ENCODE measurements at places on chromosomes 11 and 22.

- DNase-seq = no peak
These were observed 23.6 kb downstream of the XRRA1 start for GRCh38 chr11:74925281-74925680.

GRCh38 chr11:61698173-61698948 lies 18.2 kb downstream of the DAGLA start:
- no peak for DNase-seq

- no peak for DNase-seq
These were observed 8.4 kb upstream of the MMP12 start for GRCh38 chr11:102883141-102883540.

DNA sequence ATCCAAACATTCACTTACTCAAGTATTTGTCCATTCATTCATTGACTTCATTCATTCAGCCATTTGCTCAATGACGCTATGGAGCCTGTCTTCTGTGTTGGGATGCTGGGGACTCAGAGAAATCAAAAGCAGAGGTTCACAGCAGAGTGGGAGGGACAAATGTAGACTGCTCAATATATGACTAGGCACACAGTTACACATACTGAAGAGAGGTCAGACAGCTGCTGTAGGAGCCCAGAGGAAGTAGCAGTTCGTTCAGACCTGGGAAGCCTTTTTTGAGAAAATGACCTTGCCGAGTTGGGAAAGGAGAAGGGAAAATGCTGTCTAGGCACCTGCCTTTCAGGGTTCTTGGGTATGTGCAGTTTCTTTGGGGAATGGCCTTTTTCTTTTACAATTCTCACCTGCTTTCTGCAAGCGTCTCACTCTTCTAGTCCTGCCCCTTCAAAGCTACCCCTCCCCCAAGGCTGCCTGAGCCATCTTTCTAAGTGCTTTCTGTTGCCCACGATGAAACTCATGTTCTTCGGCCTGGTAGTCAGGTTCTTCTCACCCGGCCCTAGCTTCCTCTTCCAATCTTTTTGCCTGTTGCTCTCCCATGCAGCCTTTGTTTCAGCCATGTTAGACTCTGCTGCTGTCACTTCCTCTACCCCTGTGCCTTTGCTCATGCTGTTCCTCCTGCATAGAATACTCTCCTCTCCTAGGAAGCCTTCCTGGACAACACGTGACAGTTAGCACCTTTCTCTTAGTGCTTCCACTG lies 4.2 kb upstream of the UVRAG start:
- no peak for DNase-seq

GRCh38 chr22:48585916-48586798 lies 1241.5 kb downstream of the BRD1 start:
- peak; percentile 32 for DNase-seq

GRCh38 chr11:2795491-2795991 lies 90.0 kb downstream of the CDKN1C start:
- peak; percentile 9 for DNase-seq

DNA sequence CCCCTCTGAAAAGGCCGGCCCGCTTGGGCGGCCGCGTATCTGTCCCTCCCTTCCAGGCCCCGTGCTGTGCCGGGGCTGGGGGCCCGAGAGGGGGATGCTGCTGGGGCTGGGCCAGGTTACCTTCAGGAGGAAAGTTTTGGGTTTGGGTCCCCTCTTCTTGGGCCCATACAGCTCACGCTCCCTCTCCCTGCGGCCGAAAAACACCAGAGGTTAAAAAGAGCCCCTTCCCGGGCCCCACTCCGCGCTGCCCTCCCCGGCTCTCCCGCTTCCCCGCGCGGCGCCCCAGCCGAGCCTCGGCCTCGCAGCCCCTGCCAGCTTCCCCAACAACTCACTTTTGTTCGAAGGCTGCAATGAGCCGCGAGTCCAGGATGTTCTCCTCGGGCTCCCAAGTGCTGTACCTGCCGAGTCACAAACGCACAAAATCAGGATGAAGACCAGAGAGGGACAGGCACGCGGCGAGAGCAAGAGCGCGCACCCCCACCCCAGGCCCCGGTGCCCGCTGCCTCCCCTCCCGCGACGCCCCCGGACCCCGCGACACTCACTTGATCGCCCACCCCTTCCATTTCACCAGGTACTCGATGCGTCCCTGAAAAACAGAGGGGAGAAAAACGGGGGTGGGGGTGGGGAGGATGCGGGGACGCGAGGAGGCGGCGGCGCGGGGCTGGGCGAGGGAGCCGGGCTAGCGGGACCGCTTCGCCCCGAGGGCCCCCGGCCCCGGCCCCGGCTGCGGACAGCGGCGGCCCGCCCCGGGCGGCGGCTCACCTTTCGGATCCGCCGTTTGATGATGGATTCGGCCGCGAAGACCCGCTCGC lies 450 bp downstream of the CBX6 start:
- no peak for DNase-seq

GRCh38 chr11:100816823-100817222 lies 129.7 kb downstream of the ARHGAP42 start:
- DNase-seq = no peak

DNA sequence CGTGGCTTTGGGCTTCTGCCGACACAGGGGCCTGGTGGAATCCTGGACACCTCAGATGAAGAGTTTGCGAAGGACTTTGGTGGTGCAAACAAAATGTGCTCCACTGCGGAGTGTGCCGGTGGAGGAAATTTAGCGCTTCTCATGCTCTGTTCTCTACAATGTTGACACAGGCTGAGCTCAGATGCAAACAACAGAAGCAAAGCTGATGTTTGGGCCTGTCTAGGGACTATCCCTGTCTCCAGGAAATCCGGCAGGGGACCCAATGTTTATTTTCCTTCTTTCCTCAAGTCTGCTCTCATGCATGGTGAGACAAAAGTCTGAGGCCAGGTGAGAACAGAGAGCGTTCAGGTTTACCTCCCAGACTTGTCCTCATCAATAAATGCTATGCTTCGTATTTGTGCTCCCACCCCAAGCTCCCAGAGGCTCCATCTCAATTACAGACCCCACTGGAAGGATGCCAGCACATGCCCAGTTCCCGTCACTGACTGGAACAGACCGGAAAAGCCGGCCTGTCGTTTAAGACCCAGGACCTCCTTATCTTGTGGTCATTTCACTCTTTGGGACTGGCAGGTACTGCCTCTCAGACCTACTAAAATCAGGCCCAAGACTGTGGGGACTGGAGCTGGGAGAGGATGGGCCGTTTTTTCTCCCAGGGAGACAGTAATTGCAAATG lies 105.7 kb upstream of the B3GAT1 start:
- DNase-seq = peak; percentile 5

- DNase-seq = no peak
These were observed 159.2 kb downstream of the MSANTD4 start for GRCh38 chr11:105862736-105863367.

DNA sequence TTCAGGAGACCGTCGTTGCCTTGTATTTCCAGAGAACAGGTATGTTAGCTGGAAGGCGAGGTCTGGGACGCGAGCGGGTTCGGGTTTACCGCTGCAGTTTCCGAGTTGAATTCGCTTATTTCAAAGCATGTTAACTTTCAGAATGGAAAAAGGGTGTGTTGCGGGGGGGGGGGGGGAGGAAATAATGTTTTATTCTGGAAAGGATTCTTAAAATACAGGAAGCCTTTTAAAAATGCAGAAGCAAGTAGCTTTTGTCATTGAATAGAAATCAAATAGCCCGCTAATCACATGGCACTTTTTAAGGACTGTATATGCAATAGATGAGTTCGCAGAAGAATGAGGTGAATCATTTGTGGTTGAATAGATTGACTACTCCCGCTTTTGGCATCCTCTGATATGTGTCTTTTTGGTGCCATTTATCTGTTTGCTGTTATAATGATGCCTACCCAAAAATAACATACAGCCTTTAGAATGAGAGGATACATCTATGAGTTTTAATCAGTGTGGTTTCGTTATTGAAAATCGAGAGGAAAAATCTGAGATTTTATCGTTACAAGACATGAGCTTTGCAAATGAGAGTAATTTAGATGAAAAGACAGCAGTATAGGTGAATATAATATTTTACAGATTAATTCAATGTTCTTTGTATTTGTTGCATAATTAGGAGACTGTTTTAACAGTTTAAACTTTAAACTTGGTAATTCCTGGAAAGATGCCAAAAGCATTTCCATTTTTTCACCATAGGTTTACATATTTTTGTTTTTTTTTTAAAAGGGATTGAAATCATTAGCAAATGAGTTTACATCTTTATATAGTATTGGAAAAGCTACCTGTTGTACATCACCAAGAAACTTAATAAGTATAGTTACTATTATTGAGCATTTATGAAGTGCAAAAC lies 1.7 kb downstream of the PDE3B start:
- no peak for DNase-seq

- no peak for DNase-seq
These were observed 151.1 kb upstream of the CHORDC1 start for GRCh38 chr11:90373971-90374370.

DNA sequence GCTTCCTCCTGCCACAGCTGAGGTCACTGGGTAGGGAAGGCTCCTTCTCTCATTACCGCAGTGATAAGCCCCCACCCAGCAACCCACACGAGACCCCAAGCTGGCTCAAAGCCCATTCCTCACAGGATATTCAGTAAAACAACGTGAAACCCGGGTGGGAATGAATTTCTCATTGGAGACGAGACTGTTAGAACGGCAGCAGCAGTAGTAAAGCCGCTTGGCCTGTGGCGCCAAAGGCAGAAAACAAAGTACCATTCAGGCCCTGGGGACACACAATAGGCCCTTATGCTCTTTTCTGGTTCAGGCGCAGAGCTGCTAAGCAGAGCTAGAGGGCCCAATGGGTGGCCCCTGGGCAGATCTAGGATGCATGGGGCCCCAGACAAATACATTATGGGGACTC lies 45.3 kb downstream of the PC start:
- no peak for DNase-seq

DNA sequence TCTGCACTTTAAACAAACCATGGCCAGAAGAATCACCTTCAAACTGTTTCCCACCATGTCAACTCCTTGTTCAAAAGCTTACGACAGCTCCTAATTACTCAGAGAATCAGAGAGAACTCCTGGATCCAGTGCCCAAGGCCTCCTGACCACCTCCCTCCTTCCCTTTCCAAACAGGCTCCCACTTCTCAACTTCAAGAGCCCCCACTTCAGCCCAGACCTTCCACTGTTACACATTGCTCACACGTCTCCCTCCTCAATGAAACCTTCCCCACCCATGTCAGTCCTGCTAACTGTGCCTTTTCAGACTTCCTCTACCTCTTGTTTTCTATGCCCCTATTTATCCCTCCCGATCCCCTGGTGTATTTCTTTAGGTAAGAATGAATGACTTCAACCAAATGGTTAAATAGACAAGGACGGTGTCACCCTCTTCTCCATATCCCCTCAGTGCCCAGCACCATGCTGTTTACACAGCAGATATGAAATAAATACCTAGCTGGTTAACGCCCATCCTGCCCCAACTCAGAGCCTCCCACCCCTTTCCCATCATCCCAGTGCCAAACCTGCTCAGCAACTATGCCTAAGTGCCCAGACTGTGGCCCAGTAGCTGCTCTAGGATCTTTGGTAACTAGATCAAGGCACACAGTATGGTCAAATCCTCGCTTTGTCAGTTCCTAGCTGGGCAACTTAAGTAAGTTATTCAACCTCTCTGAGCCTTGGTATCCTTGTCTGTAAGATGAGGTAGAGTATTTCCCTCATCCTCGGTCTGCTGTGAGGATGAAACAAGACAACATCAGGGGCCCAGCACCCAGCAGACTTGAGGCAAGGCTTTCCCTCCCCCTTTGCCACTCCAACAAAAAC lies 36.8 kb downstream of the PLEKHA7 start:
- no peak for DNase-seq

- no peak for DNase-seq
These were observed 12.3 kb upstream of the MARK2 start for GRCh38 chr11:63826471-63827190.

DNA sequence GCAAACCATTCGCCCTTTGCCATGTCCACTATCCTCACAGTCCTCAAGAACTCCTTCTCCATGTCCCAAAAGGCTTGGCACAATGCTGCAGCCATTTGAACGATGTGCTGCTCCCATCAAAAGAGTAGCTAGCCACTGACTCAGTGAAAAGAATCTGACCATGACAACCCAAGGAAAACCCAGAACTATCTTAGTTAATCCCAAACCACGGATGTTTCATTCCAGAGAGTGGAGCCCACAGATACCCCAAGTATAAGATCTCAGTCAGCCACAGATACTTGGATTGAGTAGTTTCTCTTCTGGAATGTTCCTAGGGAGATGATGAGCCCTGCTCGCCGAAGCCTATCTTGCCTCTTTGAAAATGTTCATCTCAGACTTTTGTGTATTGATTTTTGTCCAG lies 176.9 kb downstream of the NAV2 start:
- no peak for DNase-seq

- DNase-seq = no peak
These were observed 62.8 kb downstream of the AMOTL1 start for GRCh38 chr11:94830722-94831510.

All from WTC11 (cell line).